Stimulated activated CD8-positive, alpha-beta memory T cell treated with anti-CD3 and anti-CD28 coated beads, Interleukin-7, amount 100 ng/mL, for 1 hour (primary cell): ENCODE measurements at places on chromosomes 12 and 14.

- no peak for DNase-seq
Observed at GRCh38 chr12:78888568-78888967, 24.0 kb downstream of the SYT1 start.

DNA sequence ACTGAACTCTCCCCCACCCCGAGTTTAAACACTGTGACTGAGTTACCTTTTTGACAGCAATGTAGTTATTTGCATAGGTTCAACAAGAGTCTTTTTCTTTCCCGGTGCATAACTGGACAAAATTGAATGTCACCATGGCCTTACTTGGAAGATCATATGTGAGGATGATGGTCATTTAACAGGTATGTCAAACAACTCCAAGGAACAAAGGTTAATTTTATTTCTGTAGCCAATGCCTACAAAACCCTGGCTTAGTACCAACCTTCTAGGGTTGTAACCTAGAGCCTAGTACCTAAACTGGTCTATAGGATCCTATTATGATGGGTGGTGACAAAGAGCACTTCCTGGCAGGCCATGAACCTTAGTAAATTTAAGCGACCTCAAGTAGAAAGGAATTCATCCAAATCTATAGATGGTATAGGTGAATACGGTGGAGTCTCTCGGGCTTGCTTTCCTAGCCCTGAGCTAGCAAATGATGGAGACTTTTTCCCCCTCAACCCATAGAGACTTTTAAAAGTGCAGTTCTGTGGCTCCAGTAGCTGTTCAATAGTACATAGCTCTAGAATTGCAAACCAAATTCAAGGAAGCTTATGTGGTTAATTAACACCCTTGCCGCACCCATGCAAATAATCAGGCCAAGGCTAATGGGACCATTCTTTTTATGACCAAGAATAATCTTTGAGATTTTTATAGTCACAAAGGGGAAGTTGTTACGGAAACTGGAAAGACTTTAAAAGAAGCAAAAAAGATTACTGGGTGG lies 89.0 kb downstream of the SLC38A1 start:
- DNase-seq = no peak

- DNase-seq = no peak
Observed at GRCh38 chr14:105026033-105026785, 5.3 kb upstream of the CDCA4 start.

- DNase-seq = no peak
Observed at GRCh38 chr14:21241218-21241819, 27.9 kb downstream of the HNRNPC start.

GRCh38 chr12:62900686-62901272 lies 34.2 kb downstream of the PPM1H start:
- DNase-seq = no peak

GRCh38 chr14:94239406-94239805 lies 53.7 kb downstream of the SERPINA10 start:
- DNase-seq = no peak

DNA sequence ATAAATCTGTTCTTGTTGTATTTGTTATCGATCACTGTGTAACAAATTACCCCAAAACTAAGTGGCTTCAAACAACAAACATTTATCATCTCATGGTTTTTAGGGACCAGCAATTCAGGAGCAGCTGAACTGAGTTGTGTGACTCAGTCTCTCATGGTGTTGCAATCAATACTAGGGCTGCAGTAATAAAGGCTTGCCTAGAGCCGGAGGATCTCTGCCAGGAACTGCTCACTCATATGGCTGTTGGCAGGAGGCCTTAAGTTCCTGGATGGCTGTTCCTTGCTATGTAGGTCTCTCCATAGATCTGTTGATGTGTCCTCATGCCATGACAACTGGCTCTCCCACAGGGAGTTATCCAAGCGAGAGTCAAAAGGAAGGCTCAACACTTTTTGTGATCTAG lies 3.8 kb upstream of the PSMC6 start:
- no peak for DNase-seq

- DNase-seq = no peak
Observed at GRCh38 chr12:110932046-110932445, 11.7 kb upstream of the MYL2 start.

- no peak for DNase-seq
Observed at GRCh38 chr14:76465664-76466063, 89.7 kb downstream of the ESRRB start.
